ENCODE measurements at places on chromosomes 1 and 21.

GRCh38 chr1:202733251-202733650, 23.0 kb upstream of the SYT2 start:
- no peak for DNase-seq

- no peak for DNase-seq
These were observed 126.1 kb downstream of the LIPI start for GRCh38 chr21:14084701-14085100.

GRCh38 chr1:232599178-232600041, 30.5 kb downstream of the SIPA1L2 start:
- no peak for DNase-seq

DNA sequence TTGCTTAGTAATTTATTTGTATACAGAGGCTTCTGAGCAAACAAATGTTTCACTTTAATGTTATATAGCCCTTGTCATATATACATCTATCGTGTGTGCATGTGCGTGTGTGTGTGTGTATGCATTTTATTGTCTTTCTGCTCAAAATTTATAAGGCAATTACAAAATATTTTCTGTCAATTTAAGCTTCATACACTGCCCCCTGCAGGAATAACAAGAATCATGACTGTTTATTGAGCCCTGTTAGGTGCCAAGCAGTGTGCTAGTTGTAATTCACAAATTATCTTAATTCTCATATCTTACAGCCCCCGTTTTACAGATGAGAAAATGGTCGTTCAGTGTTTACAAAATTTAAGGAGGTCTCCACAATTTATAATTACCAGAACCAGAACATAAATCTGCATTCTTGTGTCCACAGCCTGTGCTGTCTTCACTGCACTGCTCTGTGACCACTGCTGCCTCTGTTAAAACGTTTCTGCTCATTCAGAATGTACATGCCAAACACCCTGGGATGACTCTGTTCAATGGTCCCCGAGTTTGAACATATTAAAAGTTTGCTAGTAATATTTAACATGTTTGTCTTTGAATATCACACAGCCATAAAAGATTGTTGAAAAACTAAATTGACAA, 181.3 kb downstream of the ATP6V1G3 start:
- DNase-seq: no peak

- no peak for DNase-seq
These were observed 54.2 kb upstream of the ARTN start for GRCh38 chr1:43879414-43879813.

DNA sequence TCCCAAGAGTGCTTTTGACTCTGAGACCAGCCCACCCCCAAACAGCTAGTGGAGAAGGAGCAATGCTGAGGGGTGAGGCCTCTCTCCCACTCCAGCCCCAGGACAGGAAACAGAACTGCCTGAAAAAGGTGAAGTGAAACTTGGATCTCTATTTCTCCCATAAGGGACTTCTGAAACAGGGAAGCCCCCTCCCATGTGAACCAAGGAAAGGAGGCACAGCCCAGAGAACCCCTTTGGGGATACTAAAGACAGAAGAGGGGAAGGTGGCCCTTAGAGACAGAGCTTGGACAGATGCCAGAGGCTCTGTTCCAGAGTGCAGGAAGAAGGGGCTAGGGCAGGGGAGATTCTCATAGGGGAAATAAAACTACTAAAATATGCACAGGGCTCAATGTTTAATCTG, 2.9 kb downstream of the TNFAIP8L2 start:
- no peak for DNase-seq

DNA sequence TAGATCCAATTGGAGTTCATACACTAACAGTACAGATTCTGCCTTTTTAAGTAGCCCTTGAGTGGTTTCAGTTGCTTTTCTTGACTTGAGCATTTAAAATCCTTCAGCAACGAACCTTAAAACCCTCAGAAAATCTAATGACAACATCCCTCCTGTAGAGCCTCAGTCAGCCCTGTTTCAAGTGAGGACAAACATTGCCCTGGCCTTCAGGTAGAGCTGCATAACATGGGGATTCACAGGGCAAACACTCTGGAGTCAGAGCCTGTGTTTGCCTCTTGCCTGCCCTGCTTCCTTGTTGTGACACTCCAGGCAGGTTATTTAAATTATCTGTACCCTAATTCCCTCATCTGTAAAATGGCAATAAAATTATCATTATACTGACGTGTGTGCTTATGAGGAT, 96.1 kb upstream of the KCNA3 start:
- no peak for DNase-seq

- DNase-seq: no peak
These were observed 41.2 kb downstream of the GJA5 start for GRCh38 chr1:147719029-147719698.

DNA sequence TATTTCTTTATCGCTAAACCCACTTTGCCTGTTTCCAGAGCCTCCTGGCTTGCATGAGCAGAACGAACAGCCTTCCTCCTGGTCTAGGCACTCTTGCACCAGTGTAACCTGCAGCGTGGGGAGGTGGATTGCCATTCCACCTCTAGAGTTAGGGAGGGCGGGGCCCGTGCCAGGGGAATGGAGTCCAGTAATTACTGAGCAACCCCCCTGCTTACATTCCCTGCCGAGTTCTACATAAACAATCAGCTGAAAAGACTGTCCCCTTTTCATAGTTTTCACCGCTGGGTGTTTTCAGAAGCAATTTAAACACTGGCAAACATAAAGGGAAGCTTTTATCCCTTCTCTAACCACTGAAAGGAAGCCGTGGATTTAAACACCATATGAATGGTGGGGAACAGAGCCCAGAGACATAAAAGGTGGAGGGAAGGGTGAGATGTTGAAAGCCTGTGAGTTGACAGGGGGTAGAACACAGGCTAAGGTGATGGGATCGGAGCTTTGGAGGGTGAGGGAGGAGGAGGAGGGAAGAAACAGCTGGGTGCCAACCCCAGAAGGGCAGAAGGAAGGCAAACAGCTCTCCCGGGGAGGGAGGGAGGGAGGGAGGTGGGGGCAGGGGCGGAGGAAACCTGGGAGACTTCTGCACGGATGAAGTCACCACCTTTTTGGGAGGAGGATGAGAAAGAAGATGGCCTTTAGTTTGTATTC, 68.0 kb upstream of the WDR26 start:
- DNase-seq: peak; percentile 75

- no peak for DNase-seq
These were observed 359.8 kb upstream of the KAZN start for GRCh38 chr1:14238472-14239307.

DNA sequence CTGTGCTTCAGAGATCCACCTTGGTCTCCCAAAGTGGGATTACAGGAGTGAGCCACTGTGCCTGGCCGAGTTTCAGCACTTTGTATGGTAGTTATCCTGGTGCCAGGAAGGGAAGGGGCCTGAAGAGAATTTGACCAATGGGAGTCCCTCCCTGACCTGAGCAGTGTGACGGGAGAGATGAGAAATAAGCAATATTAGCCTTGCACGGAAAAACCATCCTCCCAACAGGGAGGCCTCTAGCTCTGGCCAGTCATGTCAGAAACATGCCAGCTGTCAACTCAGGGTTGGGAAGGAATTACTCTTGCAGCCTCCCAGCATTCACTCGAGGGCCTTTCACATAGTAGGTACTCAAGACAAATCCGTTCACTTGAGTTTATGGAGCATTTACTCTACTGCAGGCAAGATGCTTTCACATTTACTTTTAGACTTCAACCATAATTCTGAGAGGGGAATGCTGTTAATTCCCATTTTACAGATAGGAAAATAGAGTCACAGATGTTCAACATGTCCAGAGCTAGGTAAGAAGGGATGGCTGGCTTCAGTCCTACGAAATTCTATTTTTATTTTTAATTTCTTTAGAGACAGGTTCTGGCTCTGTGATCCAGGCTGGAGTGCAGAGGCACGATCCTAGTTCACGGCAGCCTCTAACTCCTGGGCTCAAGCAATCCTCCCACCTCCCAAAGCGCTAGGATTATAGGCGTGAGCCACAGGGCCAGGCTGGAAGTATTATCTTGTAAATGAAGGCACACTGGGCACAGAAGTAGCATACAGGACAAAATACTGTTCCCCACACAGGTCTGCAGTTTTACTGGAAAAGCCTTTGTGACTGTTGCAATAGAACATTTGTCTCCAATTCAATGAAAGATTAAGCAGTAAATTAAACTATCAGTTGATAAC, 3.2 kb upstream of the ATP13A2 start:
- DNase-seq: no peak

GRCh38 chr1:156754219-156754618, 2.7 kb upstream of the HDGF start:
- no peak for DNase-seq

DNA sequence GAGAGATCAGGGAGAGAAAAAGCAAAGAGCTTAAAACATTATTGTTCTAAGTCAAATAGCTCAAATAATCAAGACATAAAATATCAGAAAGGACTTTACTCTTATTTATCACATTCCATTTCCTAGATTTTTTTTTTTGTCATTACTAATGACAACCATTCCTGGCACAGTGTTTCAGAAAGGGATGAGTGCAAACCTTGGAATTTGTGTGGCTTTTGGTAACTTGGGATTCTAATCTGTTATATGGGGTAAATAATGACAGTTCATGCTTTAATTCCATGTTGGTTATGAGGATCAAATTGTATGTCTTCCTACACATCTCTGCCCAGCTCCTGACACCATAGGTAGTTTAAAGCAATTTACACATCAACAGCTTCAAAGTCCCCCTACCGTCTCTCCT, 358.4 kb upstream of the ADGRL4 start:
- DNase-seq: no peak

DNA sequence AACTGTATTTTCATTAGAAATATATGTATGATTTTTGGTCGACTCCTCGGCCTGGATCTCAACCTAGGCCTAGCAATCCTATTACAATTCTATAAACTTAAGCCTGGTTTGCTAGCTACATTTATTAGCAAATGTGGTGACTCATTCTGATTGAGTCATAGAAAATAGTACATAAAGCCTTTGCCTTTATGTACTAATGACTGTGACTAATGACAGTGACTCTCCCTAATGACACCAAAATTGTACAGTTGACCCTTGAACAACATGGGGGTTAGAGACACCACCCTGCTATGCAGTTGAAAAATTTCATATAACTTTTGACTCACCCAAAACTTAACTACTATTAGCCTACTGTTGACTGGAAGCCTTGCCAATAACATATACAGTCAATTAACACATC, 78.9 kb downstream of the CLEC20A start:
- DNase-seq: no peak

DNA sequence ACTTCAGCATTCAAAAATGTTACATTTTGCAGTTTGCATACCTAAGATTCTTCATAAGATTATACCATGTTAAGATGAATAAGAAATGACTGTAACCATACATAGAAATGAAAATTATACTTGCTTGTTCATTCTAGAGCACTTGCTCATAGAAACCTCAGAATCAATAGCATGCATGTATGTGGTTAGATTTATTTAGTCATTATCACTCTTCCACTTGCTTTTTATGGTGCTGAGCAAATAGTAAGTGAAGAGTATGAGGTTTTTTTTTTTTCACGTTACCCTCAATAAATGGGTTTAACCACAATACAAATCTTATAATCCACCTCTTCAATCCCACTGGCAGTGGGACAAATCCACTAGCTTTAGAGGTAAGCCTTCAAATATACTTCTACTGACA, 84.7 kb downstream of the LRRC53 start:
- DNase-seq: no peak

DNA sequence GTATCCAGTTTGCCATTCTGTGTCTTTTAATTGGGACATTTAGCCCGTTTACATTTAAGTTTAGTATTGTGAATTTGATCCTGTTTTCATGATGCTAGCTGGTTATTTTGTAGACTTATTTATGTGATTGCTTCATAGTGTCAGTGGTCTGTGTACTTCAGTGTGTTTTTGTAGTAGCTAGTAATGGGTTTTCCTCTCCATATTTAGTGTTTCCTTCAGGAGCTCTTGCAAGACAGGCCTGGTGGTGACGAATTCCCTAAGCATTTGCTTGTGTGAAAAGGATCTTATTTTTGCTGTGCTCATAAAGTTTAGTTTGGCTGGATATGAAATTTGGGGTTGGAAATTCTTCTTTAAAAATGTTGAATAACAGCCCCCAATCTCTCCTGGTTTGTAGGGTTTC, 69.2 kb upstream of the PDC start:
- DNase-seq: no peak

Measured in NCI-H1694 (cell line).